ENCODE measurements at places on chromosomes 2 and 18.

DNA sequence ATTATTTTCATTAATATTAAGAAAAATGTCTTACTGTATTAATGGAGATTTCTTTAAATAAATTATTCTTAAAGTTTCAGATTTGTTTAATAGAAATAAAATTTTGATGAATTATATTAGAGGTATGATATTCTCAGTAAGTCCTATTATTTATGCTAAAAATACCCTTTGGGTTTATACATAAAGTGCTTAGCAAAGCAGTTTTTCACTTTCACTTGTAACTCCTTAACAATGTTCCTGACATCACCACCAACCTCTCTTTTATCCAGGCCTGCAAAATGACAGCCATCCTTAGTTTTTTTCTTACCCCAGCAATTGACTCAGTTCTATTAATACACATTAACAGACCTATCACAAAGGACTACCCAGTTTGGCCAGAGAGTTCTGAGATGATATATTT is 170.4 kb downstream of the CD226 start:
- DNase-seq, result no peak
- H3K4me1 ChIP-seq, result no peaks in the 10 kb centered on the region
- no peak overlapping the region for H3K27ac ChIP-seq
- H3K36me3 ChIP-seq, result no peaks in the 10 kb centered on the region
- no peaks in the 10 kb centered on the region for H3K27me3 ChIP-seq

DNA sequence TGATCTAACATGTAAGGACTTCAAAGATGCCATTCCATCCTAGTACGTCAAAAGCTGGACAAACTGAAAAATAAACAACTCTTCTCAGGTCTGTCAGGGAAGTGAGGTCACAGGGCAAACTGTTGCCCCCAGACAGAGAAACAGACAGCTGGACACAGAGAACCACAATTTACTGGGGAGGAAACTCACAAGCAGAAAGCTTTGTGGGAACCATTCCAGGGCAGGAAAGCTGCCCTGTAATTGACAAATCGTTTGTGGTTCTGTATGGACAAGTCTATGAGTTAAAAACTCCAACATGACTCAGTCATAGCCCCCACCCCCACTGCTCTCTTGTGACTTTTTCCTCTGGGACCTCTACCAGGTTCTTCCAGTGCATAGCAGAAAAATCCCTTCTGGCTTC is 28.4 kb downstream of the MCEE start:
- H3K27me3 ChIP-seq, result no peaks in the 10 kb centered on the region
- no peaks in the 10 kb centered on the region for H3K36me3 ChIP-seq

GRCh38 chr18:68705119-68705518 is 9.8 kb downstream of the TMX3 start:
- DNase-seq, result no peak
- H3K4me3 ChIP-seq, result no peak overlapping the region
- no peak overlapping the region for H3K27ac ChIP-seq
- H3K4me1 ChIP-seq, result peaks cover 8% of the 10 kb centered on the region
- H3K36me3 ChIP-seq, result peaks cover 11% of the 10 kb centered on the region

- H3K4me3 ChIP-seq, result no peak overlapping the region
- H3K27ac ChIP-seq, result peak overlapping the region; percentile 26
- no peak for DNase-seq
- H3K27me3 ChIP-seq, result no peaks in the 10 kb centered on the region
- H3K4me1 ChIP-seq, result peaks cover 46% of the 10 kb centered on the region
These were observed 294.9 kb downstream of the DYSF start for GRCh38 chr2:71748227-71748626.

DNA sequence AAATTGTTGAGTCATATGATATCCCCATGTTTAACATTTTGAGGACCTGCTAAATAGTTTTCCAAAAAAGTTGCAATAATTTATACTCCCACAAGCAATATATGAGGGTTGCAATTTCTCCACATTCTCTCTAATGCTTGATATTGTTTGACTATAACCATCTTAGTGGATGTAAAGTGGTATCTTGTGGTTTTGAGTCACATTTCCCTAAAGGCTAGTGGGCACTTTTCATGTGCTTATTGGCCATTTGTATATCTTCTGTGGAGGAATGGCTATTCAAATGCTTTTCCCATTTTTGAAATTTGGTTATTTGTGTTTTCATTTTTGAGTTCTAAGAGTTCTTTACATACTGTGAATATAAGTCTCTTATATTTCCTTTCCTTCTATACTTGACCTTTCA is 82.7 kb downstream of the SCG2 start:
- H3K4me1 ChIP-seq, result peaks cover 33% of the 10 kb centered on the region
- H3K36me3 ChIP-seq, result no peaks in the 10 kb centered on the region
- no peak overlapping the region for H3K4me3 ChIP-seq
- no peak for DNase-seq

GRCh38 chr18:58531236-58531635 is 97.7 kb downstream of the ALPK2 start:
- H3K27ac ChIP-seq, result no peak overlapping the region
- no peak for DNase-seq
- no peaks in the 10 kb centered on the region for H3K4me1 ChIP-seq
- H3K4me3 ChIP-seq, result no peak overlapping the region

DNA sequence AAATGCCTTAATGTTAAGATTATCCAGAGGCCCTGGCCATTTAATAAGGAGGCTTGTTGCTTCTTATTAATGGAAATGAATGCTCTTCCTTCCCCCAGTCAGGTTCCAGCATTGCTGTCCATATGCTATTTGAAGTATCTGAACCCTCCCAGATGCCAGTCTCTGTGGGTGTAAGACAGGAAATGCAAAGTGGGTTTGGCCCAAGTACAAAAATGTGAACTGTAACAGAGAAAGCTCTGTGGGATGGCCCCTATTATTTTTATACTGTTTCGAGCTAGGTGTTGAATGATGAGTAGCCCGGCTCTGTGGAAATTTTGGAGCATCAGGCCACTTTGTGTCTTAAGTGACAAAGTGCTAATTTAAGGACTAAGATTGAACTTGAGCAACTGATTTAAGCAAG is 141.0 kb downstream of the UXS1 start:
- peaks cover 16% of the 10 kb centered on the region for H3K4me1 ChIP-seq
- H3K4me3 ChIP-seq, result peak overlapping the region; percentile 15

GRCh38 chr2:30770816-30771576 is 36.2 kb downstream of the CAPN13 start:
- H3K27ac ChIP-seq, result no peak overlapping the region
- no peaks in the 10 kb centered on the region for H3K36me3 ChIP-seq

- no peak overlapping the region for H3K4me3 ChIP-seq
- H3K27ac ChIP-seq, result no peak overlapping the region
- no peaks in the 10 kb centered on the region for H3K36me3 ChIP-seq
- H3K4me1 ChIP-seq, result no peaks in the 10 kb centered on the region
- peak; percentile 16 for DNase-seq
These were observed 496.9 kb upstream of the VRK2 start for GRCh38 chr2:57549642-57550102.

- H3K27ac ChIP-seq, result no peak overlapping the region
- H3K4me1 ChIP-seq, result no peaks in the 10 kb centered on the region
- H3K36me3 ChIP-seq, result no peaks in the 10 kb centered on the region
- DNase-seq, result no peak
- peaks cover 33% of the 10 kb centered on the region for H3K27me3 ChIP-seq
- H3K4me3 ChIP-seq, result no peak overlapping the region
These were observed 31.6 kb downstream of the THNSL2 start for GRCh38 chr2:88201811-88202169.

DNA sequence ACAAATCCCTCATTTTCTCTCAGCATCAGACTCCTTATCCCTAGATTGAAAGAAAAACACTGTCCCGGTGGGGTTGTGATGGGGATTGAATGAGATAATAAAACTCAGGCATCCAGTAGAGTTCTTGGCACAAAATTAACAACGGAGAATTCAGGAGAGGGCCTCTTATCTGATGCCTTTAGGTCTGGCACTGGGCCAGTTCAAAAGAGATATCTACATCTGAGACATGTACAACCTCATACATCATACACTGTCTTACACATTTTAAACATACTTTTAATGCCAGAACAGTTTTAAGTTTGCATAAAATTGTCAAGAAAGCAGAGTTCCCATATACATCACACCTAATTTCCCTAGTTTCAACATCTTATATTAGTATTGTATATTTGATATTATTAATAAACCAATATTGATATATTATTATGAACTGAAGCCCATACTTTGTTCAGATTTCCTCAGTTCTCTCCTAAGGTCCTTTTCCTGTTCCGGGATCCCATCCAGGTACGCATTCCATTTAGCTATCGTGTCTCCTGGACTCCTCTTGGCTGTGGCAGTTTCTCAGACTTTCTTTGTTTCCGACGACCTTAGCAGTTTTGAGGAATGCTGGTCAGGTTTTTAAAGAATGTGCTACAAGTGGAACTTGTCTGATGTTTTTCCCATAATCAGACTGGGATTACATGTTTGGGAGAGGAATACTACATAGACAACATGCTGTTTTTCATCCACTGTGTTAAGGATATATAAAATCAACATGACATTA is 27.8 kb downstream of the NXPH2 start:
- no peak overlapping the region for H3K4me3 ChIP-seq
- H3K27me3 ChIP-seq, result no peaks in the 10 kb centered on the region
- DNase-seq, result peak; percentile 35

DNA sequence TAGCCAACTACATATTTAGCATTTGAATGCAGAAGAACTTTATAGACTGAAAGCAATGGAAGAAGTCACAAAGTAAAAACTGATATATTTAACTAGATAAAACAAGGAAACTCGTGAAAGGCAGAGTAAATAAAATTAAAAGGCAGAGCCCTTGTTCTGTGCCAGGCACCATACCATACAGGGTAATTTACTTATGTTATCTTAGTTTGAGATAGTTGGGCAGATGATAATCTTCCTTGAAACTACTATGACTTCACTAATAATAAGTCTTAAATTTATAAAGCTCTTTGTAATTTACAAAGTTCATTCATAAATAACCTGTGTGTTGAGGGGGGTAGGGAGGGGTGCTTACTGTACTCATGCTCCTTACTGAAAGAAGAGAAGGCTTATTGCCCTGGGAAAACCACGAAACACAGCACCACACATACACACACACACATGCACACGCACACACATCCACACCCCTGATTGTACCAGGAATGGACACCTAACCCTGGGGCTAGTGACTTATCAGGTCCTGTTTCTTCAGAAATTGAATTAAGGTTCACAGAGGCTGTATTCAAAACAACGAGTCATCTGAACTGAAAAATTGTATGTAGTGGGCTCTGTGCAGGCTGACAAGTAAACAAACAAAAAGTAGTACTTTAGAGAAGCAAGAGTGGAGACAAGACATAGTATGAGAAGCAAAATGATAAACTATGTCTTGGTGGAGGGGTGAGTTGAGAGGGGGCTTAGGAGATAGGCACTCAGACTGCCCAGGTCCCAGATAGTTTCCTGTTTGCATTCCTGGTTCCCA is 38.1 kb downstream of the AGFG1 start:
- no peak overlapping the region for H3K4me3 ChIP-seq
- 0 out of 2 replicates have a peak overlapping the region, but pooled peaks have one; percentile 1 for H3K27ac ChIP-seq
- DNase-seq, result peak; percentile 59
- H3K27me3 ChIP-seq, result no peaks in the 10 kb centered on the region
- peaks cover 45% of the 10 kb centered on the region for H3K4me1 ChIP-seq

- no peaks in the 10 kb centered on the region for H3K4me1 ChIP-seq
- no peaks in the 10 kb centered on the region for H3K27me3 ChIP-seq
- no peak for DNase-seq
- no peak overlapping the region for H3K27ac ChIP-seq
- no peak overlapping the region for H3K4me3 ChIP-seq
These were observed 532.2 kb downstream of the RIT2 start for GRCh38 chr18:42583283-42583731.

DNA sequence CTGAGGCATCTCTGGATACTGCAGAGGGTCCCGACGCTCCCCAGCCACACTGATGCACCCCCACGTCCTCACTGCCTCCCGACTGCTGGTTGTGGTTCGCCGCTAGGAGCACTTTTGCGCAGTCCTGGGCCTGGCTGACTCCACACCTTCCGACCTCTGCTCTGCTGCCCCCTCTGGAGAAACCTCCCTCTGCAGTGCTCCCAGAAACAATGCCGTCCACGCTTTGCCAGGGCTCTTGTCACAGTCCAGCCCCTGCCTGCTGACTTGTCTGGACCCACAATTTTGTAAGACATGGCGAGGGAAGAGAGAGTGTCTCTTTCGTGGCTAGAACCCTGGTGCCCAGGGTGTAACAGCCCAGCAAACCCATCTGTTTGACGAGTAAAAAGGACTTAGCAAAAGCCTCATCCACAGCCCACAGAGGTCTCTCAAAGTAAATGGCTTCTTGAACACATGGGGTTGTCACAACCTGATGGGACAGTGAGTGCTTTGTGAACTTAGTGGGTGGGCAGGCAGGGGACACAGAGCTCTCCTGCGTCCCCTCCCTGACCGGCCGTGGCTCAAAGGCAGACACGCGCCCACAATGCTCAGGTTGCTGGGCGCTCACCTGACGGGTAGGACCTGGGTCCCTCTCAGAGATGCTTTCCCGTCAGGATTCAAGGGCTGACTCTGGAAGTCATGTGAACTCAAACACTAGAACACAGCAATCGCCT is 4.0 kb downstream of the COPS9 start:
- peaks cover 32% of the 10 kb centered on the region for H3K36me3 ChIP-seq
- no peak overlapping the region for H3K4me3 ChIP-seq
- DNase-seq, result no peak
- H3K27ac ChIP-seq, result no peak overlapping the region

GRCh38 chr2:56714400-56714799 is 530.6 kb downstream of the CCDC85A start:
- no peaks in the 10 kb centered on the region for H3K4me1 ChIP-seq
- no peak overlapping the region for H3K27ac ChIP-seq
- no peak overlapping the region for H3K4me3 ChIP-seq

DNA sequence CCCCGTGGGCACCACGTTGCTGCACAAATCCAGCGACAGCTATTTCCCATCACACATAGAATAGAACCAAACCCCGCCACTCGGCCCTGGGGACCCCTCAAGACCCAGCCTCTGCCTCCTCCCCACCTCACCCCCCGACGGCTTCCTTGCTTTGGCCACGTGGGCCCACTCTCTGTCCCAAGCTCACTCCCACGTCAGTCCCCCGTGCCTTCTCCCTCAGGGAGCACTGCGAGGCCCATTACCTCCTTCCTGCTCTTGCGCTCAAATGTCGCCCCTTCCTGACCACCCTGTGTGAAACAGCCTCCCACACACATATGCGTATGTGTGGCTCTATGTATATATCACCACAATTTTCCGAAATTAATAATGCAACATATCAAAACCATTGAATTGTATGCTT is 239.7 kb downstream of the SH3BP4 start:
- no peak overlapping the region for H3K4me3 ChIP-seq
- H3K4me1 ChIP-seq, result no peaks in the 10 kb centered on the region
- H3K27me3 ChIP-seq, result no peaks in the 10 kb centered on the region
- DNase-seq, result no peak
- no peaks in the 10 kb centered on the region for H3K36me3 ChIP-seq

- no peaks in the 10 kb centered on the region for H3K36me3 ChIP-seq
- no peaks in the 10 kb centered on the region for H3K4me1 ChIP-seq
- DNase-seq, result no peak
- no peak overlapping the region for H3K4me3 ChIP-seq
These were observed 15.5 kb downstream of the PXDN start for GRCh38 chr2:1728821-1729220.

- H3K27ac ChIP-seq, result no peak overlapping the region
- H3K36me3 ChIP-seq, result no peaks in the 10 kb centered on the region
- DNase-seq, result no peak
- H3K4me3 ChIP-seq, result no peak overlapping the region
These were observed 98.1 kb upstream of the ZFP36L2 start for GRCh38 chr2:43324259-43325106.

- H3K4me1 ChIP-seq, result peaks cover 15% of the 10 kb centered on the region
- no peaks in the 10 kb centered on the region for H3K36me3 ChIP-seq
- H3K4me3 ChIP-seq, result no peak overlapping the region
- no peaks in the 10 kb centered on the region for H3K27me3 ChIP-seq
- H3K27ac ChIP-seq, result no peak overlapping the region
These were observed 10.4 kb downstream of the TNFRSF11A start for GRCh38 chr18:62335494-62335893.
